ENCODE measurements at places on chromosomes 5 and 9.

- no peak for DNase-seq
Observed at GRCh38 chr9:28127101-28127500, 553.8 kb upstream of the C9orf72 start.

DNA sequence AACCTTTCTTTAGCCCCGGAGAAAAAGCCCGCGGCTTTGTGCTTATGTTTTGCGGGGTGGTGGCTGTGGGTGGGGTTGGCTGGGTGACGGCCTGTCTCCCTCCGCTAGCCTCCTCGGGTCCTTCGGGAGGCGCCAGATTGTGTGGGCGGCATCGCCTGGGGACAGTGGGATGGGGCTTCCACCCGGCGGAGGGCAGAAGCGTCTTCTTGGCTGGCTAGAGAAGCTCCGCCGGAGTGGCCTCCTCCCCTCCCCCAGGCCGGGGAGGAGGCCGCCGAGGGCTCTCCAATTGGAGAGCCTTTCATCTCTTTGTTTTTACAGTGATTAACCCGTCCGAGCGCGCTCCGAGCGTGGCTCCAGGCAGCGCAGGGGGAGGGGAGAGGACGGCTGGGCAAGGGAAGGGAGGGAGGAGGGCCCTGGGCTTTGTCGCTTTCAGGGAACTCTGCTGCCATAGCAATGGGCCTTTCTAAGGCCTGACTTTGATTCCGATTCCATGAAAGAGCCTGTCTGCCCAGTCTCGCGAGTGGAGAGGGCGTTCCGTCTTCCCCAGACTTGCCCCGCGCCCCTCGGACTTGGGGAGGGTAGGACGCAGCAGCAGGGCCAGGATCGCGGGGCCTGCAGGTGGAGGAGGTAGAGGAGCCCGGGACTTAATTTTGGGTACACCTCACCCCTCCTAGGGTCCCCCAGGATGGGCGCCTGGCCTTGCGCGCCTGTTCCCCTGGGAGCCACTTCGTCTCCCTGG is 36.7 kb upstream of the TIFAB start:
- DNase-seq = peak; percentile 94

GRCh38 chr5:181173027-181173419 is 25.6 kb downstream of the OR2V2 start:
- DNase-seq = no peak

- DNase-seq = no peak
Observed at GRCh38 chr9:135413086-135413375, 66.6 kb upstream of the PPP1R26 start.

DNA sequence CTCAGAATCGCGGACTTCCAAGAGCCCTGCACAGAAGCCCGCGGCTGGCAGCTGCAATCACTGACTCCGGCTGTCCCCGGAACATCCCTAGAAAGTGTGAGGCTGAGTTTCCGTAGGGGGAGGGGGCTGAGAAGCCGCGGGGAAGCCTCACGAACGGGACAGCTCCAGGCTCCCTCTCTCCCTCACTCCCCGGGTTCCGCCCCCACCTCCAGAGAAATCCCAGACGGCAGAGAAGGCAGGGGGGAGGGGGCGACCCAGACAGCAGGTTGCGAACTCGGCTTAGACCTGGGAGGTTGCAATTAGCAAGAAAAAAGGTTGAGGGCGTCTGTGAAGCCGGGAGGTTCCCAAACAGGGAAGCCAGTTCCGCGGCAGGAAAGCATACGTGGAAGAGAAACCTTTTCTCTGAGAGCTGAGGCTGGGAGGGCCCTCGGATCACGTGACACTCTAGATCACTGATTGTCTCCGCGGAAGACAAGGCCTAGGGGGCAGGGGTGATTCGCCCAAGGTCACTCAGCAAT is 73.8 kb upstream of the CPLX2 start:
- DNase-seq = peak; percentile 82

DNA sequence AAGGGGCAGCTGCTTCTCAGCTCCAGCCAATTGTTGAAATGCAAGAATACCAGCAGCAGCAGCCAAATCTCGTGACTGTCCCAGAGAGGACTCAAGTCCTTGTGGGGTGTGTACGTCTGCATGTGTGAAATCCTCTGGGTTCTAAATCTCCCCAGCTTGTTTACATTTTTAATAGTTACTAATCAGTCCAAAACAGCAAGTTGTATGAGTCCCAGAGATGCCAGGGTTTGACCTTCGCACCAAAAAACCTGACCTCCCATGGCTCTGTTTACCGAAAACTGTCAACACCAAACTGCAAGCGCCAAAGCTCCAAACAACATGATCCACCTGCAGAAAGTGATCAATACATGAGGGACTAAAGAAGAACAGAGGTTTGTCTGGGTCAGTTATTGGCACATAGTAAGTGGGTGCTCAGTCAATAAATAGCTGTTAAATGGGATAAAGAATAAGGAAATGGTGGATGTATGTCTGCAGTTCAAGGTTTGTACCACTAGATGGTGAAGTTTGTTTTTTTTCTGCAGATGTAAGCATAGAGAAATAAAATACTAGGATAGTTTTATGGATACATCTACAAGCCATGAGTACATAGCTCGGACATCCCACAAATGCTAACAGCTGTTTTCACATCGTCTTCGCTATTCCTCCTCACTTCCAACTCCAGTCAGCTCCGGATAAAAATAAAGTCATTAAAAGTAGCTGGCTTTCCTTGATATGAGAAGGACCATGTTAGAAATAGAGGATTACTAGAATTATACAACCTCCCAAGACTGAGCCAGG is 85.3 kb upstream of the ADRB2 start:
- DNase-seq = no peak

DNA sequence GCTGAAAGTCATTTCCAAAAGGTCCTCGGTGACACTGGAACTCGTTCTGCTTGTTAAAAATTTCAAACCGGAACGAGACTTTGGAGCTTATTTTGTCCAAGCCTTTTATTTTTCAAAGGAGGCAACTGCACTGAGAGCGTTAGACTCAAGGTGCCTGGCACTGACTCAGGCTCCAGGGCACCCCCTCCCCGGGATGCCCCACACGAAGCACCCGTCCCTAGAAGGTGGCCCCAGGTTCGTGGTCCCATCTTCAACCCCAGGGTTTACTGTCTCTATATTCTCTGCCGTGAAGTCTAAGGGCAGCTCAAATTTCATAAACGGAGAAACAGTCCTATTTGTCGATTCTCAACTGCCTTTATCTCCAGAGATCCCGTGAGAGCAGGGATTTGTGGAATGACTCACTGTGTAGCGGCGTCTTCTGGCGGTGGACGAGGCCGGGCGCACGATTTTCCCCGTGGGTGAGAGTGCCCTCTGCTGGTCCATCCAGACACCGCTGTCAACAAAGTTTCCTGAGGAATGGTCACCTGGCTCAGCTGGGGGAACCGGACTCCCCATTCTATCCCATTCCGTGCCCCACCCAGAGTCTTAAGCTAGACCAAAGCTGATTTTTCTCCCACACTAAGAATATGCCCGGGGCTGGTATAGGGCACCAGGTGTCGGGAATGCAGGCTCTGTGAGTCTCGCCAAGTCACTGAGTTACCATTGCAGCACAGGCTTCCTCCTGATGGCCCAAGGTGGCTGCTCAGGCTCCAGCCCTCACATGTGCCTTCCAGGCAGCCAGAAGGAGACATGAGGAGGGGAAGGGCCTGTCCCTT is 27.1 kb upstream of the SLC6A19 start:
- DNase-seq = peak; percentile 90

DNA sequence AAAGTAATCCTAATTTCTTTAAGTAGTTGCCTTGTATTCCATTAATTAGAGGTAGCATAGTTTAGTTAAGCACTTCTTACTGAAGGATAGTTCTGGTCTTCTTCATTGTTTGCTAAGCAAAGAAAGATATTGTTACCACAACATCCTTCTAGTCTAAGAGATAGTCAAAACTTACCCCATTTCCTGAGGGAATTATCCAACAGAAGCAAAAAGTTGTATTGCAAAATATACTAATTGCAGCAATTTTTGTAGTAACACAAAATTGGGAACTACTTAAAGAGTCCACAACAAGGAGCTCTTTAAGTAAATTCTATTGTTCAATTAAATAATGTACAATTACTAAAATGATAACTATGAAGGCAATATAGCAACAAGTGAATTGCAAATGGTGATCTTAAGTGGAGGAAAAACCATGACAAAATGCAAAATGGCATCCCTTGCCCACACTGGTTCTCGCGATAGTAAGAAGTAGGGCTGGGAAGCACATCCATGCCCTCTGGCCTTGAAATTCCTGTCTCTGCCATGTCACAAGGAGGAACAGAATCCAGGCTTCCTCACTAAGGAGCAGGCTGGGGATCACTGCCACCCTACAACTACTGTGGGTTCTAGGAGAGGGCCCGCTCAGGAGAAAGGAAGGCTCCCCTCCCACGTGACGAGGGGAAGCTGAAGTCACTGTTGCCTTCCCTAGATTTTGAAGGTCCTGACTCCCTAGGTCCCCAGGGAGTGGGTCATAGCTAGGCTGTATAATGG is 23.3 kb upstream of the MEGF9 start:
- DNase-seq = no peak

GRCh38 chr5:165504674-165505073 is 1999.3 kb downstream of the MAT2B start:
- DNase-seq = no peak

- no peak for DNase-seq
Observed at GRCh38 chr9:7691909-7692308, 107.7 kb downstream of the DMAC1 start.

GRCh38 chr5:126464959-126465358 is 41.8 kb downstream of the GRAMD2B start:
- peak; percentile 62 for DNase-seq

- no peak for DNase-seq
Observed at GRCh38 chr5:19531374-19531952, 456.5 kb downstream of the CDH18 start.

GRCh38 chr5:133236541-133236951 is 184.7 kb downstream of the HSPA4 start:
- DNase-seq = peak; percentile 69

GRCh38 chr5:146574713-146575112 is 58.7 kb upstream of the GPR151 start:
- DNase-seq = no peak

DNA sequence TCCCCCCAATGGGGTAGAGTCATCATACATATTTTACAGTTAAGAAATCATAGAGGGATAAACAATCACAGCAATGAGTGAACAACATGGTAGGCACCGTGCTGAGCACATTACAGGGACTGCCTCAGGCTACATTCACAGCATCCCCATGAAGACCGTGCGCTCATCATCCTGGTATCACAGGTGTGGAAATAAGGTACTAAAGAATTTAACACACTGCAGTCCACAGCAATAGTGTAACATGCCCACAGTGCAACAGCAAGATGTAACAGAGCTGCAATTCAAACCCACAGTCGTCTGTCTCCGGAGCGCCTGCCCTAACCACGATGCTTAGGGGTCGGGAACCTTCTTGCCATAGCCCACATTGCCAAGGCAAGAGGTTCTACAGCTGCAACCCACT is 5.6 kb downstream of the SLIT3 start:
- DNase-seq = peak; percentile 5

DNA sequence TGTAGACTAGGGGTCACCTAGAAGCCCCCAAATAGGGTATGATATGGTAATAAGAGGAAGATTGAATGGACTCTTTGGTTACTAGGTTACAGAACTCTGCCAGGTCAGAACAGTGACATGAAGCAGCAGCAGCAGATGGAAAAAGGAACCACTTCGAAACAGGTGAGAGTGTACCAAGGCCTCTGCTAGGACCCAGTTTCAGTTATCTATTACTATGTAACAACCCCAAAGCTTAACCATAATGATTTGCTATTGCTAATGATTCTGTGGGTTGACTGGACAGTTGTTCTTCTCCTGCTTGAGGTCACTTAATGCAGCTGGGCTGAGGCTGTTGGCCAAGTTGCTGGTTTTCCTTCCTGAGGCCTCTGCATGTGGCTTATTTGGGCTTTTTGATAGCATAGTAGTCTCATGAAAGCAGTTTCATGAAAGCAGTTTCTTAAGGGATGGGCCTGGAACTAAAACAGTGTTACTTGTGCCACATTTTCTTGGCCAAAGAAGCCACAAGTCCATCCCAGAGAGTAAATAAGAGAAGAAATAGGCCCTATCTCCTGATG is 17.6 kb downstream of the C9orf43 start:
- DNase-seq = no peak

- DNase-seq = no peak
Observed at GRCh38 chr5:146744068-146744745, 134.3 kb downstream of the PPP2R2B start.

DNA sequence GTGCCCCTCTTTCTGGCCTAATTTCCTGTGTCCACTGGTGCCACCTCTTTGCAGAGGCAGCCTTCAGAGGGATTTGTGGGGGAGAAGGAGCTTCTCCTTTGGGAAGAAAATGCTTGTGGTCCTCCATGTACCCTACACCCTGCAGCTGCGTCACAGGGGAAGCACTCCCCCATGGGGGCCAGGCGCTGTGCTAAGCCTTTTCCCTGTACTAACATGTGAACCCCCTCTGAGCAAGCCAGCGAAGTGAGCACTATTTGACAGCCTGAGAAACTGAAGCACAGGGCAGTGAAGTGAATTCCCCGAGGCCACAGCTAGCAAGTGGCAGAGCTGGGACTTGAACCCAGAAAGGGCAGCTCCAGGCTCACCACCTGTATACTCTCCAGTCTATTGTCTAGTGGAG is 32.3 kb downstream of the ERGIC1 start:
- DNase-seq = no peak

- DNase-seq = no peak
Observed at GRCh38 chr9:68804911-68805889, 100.2 kb downstream of the PIP5K1B start.

- no peak for DNase-seq
Observed at GRCh38 chr9:117160254-117160653, 254.6 kb downstream of the ASTN2 start.

- DNase-seq = no peak
Observed at GRCh38 chr5:37814699-37815098, 25.1 kb downstream of the GDNF start.

- no peak for DNase-seq
Observed at GRCh38 chr5:177335701-177336065, 15.8 kb downstream of the LMAN2 start.

GRCh38 chr5:89011778-89012711 is 129.1 kb upstream of the MEF2C start:
- peak; percentile 44 for DNase-seq
